ENCODE measurements at places on chromosomes 1 and 21.
A peak's percentile ranks its signal among the peaks of the same experiment; 100 is the strongest.

DNA sequence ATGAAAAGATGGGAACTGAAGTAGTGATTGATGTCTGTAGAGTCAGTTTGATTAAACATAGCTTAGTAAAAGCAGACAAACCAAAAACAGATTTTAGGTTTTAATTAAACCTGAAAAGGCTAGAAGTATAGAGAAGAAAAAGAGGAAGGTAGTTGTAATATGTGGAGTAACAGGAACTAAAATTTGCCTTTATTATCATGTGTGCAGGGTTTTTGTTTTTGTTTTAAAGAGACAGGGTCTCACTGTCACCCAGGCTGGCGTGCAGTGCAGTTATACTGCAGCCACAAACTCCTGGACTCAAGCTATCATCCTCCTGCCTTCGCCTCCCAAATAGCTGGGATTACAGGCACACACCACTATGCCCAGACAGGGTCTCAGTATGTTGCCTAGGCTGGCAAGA lies 6.0 kb downstream of the TOR1AIP1 start:
- DNase-seq = no peak

DNA sequence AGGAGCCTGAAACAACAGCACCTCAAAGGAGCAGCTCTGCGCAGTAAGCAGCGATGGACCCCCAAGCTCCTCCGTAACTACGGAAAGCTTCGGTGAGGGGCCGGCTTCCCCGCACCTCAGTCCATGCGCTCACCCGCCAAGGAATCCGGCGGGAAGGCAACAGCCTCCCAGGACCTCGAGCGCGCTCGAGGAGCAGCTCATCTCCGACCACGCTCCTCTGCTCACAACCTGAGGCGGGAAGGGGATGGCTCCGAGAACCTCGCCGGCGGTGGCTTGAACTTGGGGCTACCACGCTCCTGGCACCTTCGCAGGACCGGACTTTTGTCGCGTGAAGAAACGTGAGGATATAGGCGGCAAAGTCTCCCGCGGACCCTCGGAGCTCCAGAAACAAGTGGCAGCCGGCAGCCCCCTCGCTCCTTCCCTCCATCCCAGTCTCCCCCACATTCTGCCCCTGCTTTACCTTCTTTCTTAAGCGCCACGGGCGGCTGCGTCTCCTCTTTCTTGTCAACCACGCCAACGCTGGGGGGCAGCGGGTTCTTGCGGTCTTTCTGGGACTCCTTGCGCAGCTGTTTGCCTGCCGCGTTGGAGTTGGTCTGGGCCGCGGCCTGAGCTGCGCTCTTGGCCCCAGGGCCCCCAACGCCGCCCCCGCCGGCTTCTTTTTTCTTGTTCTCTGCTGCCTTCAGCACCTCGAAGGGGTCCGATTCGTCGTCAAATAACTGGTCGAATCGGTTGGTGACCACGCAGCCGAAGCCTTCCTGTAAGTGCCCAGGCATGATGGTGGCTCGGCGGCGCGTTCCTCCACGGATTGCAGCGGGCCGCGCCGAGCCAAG lies 459 bp downstream of the SERBP1 start:
- peak; percentile 40 for DNase-seq

DNA sequence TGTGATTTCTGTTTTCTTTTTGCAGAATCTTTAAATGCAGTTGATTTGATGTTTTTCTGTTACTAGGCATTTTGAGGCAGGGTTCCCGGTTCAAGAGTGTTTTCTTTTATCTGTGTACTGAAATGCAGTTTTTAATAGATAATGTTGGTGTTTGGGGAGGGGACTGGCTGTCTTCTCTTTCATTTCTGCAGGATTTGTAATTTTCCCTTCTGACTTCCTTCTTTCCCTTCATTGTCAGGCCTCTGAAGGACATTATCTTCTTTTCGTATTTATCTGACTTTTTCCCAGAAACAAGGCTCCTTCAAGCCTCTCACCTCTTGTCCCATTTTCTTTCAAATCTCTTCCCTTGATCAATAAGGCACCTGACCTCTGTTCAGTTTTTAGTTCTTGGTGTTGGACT lies 1.5 kb upstream of the GALNT2 start:
- DNase-seq = no peak

GRCh38 chr1:86865973-86866637 lies 47.8 kb downstream of the SELENOF start:
- DNase-seq = no peak

DNA sequence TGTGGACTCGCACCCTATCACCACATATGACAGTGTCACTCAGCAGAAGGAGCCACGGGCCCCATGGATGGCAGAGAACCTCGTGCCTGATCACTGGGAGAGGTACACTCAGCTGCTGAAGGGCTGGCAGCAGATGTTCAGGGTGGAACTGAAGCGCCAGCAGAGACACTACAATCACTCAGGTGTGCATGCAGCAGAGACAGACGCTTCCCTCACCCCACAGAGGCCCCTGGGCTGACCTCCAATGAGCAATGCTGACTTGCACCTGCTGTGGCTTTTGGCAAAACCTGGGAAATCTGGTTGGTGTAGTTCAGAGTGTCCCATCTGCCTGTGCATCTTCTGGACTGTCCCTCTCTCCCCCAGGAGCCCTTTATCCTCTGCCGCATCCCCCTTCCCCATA lies 51.9 kb downstream of the KIAA1614 start:
- DNase-seq = no peak

DNA sequence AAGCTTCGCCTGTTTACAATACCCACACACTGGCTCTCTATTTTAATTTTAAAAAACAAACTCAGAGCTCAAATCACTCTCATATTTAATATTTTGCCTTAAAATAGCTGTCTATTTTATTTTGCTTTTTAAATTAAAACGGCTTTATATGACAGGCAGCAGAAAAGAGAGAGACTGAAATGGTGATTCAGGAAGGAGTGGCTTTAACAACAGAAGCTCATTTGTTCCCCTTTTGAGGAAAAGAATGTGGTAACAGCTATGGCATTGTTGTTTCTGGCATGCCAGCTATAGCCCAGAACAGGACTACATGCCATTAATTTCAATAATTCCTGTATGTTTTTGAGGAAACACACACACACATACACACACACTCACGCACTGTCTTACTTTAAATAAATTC lies 234.2 kb upstream of the PTBP2 start:
- DNase-seq = no peak

GRCh38 chr1:192513697-192514096 lies 61.9 kb upstream of the RGS1 start:
- no peak for DNase-seq

DNA sequence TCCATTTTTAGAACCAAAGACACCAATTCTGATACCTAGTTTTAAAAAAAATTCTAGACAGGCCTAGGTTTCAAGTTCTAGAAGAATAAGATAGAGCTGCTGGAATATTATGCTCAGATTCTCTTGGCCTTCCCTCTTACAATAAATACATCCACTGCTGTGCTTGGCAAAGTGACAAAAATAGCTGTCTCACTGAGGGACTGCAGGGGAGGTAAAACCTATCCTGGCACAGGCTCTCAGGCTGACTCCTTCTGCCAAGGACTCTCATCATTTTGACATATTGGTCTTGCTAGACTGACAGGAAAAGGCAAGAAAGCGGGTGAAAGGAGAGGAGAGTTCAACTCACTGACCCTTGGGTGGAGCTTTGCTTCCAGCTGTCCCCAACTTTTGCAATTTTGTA lies 197.0 kb upstream of the LHX8 start:
- DNase-seq = no peak

- DNase-seq = no peak
These were observed 15.0 kb upstream of the F5 start for GRCh38 chr1:169601096-169601881.

DNA sequence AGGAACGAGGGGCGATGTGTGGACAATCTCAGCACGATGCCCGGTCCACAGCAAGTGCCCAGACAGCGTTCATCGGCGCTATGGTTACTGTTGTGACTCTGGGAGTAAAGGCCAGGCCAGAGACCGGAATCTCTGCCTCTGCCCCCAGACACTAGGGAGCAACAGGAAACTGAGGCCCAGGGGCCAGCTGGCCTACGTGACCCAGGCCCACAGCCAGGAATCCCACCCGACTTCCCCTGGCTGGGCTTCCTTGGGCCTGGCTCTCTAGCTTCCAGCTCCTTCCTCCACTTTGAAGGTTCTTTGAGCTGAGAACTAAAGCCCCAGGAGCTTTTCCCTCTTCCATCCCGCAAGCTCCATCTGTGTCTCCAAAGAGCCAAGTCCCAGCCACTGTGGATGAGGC lies 4.6 kb downstream of the LRP8 start:
- no peak for DNase-seq

DNA sequence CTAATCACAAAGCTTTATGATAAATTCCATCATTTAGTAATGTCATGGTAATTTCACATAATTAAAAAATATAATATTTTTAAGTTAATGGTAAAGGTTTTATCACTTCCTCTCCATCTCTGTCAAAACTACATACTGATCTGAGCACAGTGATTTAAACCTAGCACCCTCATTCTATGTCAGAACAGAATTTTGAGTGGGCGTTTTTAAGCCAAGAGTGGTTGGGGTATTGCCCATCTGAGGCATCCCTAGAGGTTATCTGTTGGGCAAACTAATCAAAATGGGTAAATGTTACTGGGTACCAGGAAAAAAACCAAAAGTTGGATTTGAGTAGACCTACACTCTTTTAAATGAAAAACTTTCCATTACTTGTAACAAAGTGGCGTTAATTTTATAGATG lies 100.7 kb upstream of the GFI1 start:
- DNase-seq = no peak

- no peak for DNase-seq
These were observed 18.0 kb downstream of the PCP4 start for GRCh38 chr21:39885119-39885848.

DNA sequence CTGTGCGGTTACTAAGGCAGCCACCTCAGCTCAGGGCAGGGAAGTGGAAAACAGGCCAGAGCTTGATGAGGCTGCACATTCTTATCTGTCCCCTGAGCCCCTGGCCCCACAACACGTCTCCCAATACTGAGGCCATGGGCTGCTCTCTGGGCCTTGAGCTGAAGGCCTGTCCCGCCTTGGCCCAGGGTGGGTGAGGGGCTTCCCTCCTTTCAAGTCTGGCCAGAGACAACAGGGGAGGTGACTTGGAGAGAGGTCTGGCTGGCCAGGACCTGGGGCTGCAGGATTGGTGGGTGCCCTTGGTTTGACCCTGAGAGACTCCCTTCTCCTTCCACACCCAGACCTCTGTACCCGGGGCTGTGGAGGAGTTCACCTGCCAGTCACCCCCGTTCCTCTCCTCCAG lies 563.8 kb downstream of the PTPRU start:
- no peak for DNase-seq

- DNase-seq = no peak
These were observed 121.2 kb downstream of the EPHB2 start for GRCh38 chr1:22831729-22832413.

DNA sequence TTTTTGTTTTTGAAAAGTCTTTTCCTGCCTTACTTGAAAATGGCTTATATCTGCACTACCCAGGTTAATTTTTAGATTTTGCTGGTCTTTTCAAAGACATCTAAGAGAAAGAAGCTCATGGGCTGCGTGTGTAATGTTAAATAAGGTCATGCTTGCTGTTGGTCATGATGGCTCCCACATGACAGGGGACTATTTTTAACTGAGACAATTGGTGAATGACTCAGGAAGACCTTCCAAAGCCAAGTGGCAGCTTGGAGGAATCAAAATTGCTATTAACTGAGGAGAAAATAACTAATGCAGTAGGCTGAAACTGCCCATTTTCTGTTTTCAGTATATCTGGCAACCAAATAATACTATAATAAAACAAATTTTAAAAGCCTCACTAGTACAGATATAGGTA lies 117.1 kb upstream of the SPAG17 start:
- no peak for DNase-seq

DNA sequence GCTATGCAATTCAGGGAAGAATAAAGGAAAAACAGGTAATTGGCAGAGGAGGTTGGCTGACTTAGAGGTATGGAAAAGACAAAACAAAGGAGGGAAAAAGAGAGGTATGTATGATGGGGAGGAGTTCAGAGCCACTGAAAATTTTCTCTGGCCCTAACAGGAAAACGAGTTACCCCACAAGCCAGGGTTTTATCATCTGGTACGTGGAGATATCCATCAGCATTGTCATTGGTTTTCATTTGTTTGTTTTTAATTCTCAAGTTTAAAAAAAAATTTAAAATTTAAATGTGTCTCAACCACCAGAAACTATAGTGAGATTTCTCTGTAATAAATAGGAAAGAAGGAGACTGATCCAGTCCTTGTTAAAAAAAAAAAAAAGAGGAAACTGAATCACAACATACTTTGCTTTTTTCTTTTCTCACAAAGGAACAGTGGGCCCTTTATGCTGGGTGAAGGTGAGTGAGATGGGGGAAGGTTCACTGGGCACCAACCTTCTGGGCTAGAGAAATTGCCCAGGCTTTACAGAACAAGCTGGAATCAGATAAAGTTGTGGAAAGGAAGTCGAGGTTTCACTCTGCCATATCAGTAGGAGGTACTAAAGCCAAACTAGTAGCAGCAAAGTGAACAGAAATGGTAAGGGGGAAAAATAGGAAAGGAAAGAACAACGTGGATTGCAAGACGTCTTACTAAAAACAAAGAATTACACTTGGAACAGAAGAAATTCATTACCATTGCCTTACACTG lies 2.7 kb downstream of the IFNAR2 start:
- DNase-seq = no peak

DNA sequence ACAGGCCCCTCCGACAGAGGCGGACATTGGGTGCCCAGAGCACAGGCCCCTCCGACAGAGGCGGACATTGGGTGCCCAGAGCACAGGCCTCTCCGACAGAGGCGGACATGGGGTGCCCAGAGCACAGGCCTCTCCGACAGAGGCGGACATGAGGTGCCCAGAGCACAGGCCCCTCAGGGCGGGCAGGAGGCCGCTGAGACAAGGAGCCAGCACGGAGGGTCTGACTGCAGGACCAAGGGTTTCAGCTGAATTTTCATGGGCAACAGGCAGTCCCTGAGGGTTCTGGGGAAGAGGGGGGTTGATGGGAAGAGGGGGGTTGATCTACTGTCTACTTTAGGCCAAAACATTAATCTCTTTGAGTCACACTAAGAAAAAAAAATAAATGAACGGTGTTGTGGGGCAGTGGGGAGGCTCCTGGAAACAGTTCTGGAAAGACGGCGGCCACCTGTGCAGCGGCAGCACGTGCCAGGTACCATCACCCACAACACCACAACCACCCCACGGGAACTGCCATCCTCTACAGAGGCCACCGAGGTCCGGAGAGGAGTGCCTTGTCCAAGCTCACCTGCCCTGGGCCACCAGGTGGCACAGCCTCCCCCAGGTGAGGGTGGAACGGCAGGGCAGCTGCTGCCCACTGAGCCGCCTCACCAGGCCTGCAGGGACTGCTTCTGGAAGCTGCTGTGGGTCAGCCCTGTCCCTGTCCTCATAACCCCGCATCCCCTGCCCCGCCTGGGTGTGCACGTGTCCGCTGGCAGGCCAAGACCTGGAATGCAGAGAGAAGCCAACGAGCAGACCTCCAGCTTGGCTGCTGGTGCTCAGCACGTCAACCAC lies 20.5 kb downstream of the PRDM15 start:
- no peak for DNase-seq

- peak; percentile 50 for DNase-seq
These were observed at the start of gene PIK3CD for GRCh38 chr1:9651565-9652378. TSS of gene PIK3CD (plus strand) at chr1:9651731. CDS start at chr1:9710456, 58,725 bp downstream.

- DNase-seq = no peak
These were observed 7.0 kb upstream of the PLEKHA6 start for GRCh38 chr1:204366759-204367158.

DNA sequence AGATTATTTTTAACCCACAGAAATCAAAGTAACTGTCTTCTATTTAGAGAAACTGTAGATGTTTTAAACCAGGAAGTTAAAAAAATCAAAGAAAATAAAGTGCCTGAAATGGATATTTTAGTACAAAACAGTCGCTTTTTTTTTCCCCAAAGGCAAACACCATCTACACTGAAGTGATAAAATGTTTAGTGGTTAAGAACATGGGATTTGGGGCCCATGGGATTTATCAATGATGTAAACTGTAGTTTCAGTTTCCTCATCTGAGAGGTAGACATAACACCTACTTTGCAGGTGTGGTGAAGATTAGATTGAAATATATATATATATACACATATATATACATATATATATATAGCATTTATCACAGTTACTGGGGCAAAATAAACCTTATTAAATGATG lies 22.1 kb downstream of the ASPM start:
- no peak for DNase-seq
